ENCODE measurements at places on chromosomes 11 and 22. TPM values are rescaled to one million over a fixed set of nuclear protein-coding genes. Genes with fewer than 3 reads are reported as not detected.

GLYATL1B gene
- total RNA-seq, result not detected

PIWIL4 gene
- total RNA-seq, result 3.2 TPM

DENND6B gene
- 1.2 TPM for total RNA-seq

AASDHPPT gene
- 42.8 TPM for total RNA-seq

- DNase-seq, result peak; percentile 78
Measured at GRCh38 chr11:45899448-45900174, 7.5 kb downstream of the FREY1 start.
